ENCODE measurements at places on chromosomes 6 and 20.
A peak's percentile ranks its signal among the peaks of the same experiment; 100 is the strongest.

DNA sequence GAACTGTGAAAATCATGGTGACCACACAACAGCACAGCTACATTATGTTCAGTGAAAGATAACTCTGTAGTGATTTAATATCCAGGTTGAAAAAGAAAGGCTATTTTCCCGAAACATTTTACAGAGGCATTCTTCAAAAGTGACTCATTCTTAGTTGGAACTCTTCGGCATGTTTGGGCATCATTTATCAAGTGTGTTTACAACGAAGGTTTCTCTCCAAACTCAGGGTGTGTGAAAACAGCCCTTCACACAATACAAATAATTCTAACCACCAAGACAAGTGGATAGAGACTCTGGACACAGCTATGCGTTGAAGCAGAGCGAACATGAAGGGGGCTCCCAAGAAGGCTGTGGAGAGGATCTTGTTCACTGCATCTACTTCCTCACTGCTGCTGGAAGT is 57.6 kb downstream of the CBLN4 start:
- DNase-seq = no peak

DNA sequence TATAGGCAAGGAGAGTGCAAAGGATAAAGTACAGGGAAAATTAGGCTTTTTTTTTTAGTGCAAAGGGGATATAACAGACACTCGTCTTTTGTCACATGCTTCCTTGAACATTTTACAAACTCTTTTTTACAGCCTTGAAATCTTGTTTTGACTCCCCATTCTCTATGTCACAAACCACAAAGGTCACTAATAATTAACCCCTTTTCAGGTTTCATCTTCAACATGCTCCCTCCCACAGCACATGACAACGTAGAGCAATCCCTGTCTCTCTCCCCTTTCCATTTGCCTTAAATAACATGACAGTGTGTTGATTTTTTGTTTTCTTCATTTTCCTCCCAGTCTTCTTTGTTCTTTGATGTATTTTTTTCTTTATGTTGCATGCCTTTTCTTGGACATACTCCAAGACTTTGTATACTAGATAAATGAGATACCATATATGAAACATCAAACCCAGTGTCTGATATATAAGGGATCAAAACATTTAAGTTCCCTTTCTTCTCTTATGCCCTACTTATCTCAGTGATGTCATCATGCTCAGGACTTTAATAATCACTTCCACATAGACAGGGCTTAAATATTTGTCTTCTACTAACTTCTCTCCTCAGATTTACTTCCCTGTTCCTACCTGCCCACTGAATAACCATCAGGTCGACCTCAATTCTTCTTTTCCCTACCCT is 378.7 kb upstream of the HSF2 start:
- no peak for DNase-seq

- no peak for DNase-seq
Observed at GRCh38 chr6:42460883-42461282, 9.2 kb upstream of the TRERF1 start.

DNA sequence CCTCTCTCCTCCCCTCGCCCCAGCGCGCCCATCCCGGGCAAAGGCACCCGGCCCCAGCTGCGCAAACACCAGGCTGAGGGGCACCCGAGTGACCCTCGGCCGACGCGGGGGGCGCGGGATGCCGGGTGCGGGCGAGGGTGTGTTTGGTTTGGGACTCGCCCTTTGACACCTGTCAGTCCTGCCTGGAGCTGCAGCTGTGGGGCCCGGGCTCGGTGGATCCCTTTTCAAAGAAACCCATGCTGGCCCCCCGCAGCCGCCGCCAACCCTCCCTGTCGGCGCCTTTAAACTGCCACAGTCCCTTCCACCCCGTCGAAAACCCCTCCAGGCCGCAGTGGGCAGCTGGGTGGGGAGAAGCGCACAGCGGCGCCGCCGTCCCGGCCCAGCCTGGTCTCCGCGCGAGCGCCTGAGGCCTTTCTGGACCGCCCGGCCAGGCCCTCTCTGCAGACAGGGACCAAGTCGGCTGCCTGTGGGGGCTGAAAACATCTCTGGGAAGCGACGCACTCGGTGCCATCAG is 5.5 kb downstream of the FOXQ1 start:
- no peak for DNase-seq

DNA sequence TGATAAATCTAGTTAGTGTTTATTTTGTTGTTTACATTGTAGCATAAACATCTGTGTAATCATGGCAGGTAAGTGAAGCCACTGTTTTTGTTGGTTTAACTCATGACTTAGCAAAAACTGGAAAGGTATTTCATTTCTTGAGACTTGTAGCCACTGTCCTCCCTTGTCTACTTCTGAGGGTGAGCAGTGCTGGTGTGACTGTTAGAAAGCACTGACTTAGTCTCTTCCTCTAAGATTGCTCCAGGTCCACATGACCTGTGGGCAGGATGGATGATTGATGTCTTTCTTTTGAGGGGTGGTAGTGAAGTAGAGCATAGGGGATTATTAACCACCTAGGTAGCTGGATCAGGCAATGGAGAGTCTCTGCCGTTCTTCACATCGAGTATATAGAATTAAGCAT is 203.8 kb downstream of the ARID1B start:
- DNase-seq = no peak

- no peak for DNase-seq
Observed at GRCh38 chr6:148770408-148771211, 23.8 kb downstream of the UST start.

DNA sequence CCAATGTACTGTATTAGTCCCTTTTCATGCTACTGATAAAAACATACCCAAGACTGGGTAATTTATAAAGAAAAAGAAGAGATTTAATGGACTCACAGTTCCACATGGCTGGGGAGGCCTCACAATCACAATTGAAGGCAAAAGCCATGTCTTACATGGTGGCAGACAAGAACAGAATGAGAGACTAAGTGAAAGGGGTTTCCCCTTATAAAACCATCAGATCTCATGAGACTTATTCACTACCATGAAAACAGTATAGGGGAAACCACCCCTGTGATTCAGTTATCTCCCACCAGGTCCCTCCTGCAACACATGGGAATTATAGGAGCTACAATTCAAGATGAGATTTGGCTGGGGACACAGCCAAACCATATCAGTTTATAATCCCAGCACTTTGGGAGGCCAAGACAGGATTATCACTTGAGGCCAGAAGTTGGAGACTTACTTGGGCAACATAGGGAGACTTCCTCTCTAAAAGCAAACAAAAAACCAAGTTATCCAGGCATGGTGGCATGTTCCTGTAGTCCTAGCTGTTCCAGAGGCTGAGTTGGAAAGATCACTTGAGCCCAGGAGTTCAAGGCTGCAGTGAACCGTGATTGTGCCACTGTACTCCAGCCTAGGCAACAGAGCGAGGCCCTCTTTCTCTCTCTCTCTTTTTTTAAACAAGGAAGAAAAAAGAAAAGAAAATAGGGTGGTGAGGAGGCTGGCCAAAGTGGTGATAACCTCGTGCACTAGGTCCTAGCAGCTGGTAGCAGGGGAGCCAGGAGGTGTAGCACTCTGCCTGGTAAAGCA is 22.9 kb upstream of the DDR1 start:
- DNase-seq = no peak

DNA sequence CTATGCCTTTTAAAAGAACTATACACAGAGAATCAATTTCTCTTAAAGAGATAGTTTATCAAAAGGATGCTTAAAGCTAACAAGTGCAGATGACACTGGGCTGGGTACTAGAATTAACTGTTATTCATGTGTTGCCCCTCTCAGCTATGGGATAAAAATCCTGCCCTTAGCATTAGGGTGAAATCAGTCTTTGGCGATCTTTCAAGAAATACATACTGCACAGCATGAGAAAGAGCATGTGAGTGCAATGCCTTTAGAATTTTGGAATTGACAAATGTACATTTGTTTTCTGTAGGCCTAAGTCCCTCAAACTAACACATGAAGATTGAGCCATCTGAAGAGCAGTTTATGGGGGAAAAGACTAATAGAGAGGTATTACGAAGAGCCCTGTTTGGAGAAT is 115.4 kb downstream of the ZFP64 start:
- DNase-seq = no peak

DNA sequence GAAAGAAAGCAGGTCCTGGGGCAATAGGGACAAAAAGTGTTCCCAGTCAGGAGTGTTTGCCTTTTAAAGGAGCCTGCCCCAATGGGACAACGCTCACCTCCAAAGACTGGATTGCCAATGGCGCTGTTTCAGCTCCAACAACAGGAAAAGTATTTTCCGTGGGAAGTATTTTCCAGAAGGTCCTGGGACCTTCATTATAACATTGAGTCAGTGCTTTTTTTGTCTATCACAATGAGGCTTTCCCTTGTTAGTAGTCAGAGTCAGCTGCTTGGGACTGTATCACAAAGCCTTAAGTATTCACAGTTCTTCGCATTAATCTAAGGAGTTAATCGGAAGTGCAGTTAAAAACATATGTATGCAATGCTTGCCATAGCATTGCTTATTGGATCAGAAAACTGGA is 17.3 kb downstream of the TRAF3IP2 start:
- DNase-seq = no peak

- peak; percentile 86 for DNase-seq
Observed at GRCh38 chr6:15481390-15482291, 181.2 kb downstream of the DTNBP1 start.

GRCh38 chr6:93165850-93166430 is 253.4 kb downstream of the EPHA7 start:
- DNase-seq = no peak

GRCh38 chr6:62285612-62286469 is at the start of gene KHDRBS2:
KHDRBS2 (minus strand) TSS chr6:62286225.
- no peak for DNase-seq

GRCh38 chr6:10429638-10430427 is 15.0 kb upstream of the TFAP2A start:
- DNase-seq = peak; percentile 63

GRCh38 chr6:26311012-26311384 is 54.0 kb upstream of the BTN3A2 start:
- peak; percentile 87 for DNase-seq

DNA sequence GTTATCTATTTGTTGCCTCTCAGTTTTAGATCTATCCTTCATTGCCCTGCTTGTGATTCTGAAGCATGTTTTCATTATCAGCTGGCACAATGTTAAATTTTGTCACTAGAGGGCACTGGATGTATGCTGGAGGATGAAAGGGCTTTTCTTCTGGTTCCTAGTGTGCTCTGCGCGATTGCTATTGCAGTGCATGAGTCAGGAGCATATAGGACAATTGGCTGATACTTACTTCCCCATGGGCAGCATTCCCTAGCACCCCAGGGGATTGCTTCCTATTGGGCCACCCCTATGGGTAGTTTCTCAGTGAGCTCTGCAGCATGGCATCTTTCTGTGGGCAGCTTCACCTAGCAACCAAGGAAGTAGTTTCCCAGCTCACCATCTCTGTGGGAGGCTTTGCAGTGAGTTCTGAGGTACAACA is 280.3 kb upstream of the SYNCRIP start:
- DNase-seq = peak; percentile 36

DNA sequence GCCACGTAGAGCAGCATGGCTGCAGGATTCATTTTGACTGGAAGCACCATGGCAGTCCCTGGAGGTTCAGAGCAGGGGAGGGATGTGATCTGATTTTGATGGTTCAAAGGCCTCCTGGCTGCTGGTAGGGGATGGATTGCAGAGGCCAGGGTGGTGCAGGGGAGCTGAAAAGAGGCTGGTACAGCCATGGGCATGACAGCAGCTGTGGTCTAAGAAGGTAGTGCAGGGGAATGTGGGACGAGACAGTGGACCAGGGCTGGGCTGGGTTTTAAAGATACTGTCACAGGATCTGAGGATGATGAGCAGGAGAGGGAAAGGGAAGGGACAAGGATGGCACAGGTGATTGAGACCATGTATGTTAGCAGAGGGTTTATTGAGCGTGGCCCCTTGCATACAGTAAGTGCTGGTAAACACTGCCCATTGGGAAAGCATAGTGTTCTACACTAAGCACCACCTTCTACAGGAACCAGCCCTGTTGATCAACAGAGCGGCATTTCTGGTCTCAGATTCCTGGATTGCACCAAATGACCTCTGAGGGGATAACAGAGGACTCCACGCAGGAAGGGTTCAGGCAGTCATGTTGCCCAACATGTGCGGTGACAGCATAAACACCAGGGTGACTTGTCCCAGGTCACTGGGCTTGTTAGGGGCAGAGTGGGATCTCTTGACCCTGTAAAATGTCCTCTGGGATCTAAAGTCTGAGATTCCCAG is 14.5 kb upstream of the SIRPA start:
- DNase-seq = no peak

- no peak for DNase-seq
Observed at GRCh38 chr20:47350181-47350550, 6.3 kb downstream of the ZMYND8 start.

- DNase-seq = no peak
Observed at GRCh38 chr20:9344083-9344920, 170.1 kb upstream of the LAMP5 start.

- no peak for DNase-seq
Observed at GRCh38 chr6:30748851-30749540, 4.6 kb upstream of the IER3 start.

DNA sequence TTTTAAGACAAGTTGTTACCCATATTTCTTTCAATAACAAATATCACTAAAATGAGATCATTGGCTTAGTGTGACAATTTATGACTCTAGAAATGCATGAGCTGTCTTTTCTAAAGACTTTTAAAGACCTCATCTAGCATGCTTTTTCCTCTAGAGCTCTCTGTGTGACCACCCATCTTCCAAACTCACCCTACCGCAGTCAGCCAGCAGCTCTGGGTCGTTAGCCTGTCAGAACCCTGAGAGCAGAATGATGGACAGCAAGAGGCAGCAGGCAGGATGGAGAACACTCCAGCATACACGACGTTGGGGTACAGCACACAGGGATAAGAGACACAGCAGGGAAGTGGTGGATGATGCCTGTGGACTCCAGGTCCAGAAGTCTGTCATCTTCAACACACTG is 45.1 kb upstream of the TBX18 start:
- no peak for DNase-seq

- DNase-seq = no peak
Observed at GRCh38 chr6:158019416-158019815, 37.8 kb downstream of the SYNJ2 start.

- peak; percentile 71 for DNase-seq
Observed at GRCh38 chr20:10219452-10219791, 792 bp downstream of the SNAP25 start.

- DNase-seq = no peak
Observed at GRCh38 chr6:971981-972640, 279.2 kb upstream of the EXOC2 start.

DNA sequence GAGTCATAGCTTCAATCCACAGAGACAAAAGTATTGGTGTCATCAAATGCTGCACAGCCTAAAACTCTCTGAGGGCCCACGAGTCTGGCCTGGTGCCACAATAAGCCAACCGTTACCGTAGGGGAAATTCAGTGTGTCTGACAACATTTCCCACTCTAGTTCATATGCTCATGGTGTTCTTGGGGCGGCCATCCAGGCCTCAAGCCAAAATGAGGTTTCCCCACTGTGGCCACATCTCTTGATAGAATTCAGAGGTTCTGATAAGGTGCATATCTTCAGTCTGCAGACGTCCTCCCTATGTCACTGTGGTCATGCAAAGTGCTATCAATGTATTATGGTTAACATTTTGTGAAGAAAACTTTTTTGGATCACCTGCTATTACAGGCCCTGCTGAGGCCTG is 627.7 kb downstream of the QKI start:
- DNase-seq = no peak

- no peak for DNase-seq
Observed at GRCh38 chr6:20137240-20137639, 75.0 kb downstream of the MBOAT1 start.

Data from K562 (cell line).